ENCODE measurements at places on chromosomes 5 and 9.

DNA sequence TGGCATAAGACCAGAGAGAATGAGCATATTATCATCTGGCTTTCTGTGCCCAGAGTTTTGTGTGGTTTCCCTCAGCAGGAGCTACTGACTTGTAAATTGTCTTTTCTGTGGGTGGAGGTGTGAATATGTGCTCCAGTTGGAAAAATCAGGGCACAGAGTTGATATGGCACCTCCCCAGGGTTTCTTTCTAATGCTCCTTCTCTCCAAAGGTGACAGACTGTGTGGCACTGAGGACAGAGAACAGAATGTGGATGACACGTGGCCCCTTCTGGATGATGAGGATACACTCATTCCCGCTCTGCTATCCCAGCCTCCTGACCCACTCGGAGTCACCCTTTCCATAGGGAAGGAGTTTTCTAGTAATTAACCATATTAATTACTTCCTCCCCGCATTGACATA lies 221.0 kb downstream of the ICE1 start:
- no peak for DNase-seq

DNA sequence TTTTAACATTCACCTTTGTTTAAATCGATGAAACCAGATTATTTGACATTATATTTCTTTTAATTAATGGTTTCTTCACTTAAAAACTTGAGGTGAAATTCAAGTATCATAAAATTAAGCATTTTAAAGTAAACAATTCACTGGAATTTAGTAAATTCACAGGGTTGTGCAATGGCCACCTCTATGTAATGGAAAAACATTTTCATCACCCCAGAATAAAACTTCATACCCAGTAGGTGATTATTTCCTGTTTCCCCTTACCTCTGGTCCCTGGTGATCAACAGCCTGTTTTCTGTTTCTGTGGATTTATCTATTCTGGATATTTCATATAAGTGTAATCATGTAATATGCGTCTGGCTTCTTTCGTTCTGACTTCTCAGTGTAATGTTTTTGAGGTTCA lies 27.2 kb downstream of the HSPA4 start:
- no peak for DNase-seq

DNA sequence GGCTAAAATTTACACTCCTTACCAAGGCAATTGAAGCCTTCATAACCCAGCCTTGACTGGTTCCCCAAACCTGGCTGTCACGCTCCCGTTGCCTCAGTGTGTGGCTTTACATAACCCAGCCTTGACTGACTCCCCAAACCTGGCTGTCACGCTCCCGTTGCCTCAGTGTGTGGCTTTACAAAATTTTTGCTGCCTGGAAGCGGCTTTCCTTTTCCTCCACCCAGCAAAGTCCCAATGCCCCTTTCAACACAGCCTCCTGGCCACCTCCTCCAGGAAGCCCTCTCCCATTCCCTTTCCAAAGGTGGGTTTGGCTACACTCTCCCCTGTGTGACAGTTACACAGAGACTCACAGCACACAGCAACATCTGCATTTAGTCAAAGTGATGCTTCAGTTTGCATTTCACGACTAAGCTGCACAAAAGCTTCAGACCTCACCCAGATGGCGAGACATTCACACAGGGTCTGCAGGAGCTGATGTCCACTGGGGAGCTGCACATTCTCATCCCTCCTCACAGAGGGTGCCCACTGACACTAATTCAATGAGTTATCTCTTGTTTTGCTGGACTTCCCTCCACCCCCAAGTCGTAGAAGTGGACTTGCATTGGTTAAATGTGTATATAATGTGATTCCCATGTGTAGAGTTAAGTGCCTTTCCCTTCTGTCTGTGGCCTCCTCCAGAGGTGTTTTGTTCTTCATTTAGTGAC lies 156.6 kb upstream of the PHYKPL start:
- no peak for DNase-seq

GRCh38 chr9:127194881-127195713 lies 69.5 kb upstream of the GARNL3 start:
- no peak for DNase-seq

DNA sequence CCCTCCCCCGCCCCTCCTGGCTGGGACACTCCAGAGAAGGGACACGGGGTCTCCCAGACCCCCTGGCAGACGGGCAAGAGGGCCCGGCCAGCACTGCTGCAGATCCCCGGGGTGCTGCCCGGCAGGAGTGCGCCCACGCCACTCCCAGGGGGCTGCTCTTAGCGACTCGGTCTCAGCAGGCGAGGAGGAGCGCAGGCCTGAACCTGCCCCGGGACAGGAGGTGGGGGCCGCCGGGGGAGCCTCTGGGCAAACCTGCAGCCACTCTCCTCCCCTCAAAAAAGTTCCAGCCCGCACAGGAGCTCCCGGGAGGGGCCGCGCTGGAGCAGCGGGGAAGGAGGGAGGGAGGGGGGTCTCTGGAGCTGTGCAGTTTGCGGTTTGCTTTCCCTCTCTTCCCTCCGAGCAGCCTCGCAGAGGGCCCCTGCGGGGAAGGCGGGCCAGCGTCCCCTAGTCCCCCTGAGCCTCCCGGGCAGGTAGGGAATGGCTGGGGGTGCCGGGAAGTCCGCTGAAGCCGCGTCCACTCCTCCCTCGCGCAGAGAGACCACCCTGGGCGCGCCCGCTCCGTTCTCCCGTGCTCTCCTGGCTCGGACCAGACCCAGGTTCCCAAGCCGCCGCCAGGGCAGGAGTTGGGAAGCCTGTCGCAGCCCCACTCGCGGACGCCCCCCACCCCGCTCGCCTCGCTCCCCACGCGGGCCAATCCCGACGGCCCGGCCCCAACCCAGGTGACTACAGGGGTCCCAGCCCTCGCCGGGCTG lies 44.2 kb downstream of the NACC2 start:
- DNase-seq: no peak

- DNase-seq: no peak
Measured at GRCh38 chr5:57940236-57940635, 457.6 kb upstream of the ACTBL2 start.

DNA sequence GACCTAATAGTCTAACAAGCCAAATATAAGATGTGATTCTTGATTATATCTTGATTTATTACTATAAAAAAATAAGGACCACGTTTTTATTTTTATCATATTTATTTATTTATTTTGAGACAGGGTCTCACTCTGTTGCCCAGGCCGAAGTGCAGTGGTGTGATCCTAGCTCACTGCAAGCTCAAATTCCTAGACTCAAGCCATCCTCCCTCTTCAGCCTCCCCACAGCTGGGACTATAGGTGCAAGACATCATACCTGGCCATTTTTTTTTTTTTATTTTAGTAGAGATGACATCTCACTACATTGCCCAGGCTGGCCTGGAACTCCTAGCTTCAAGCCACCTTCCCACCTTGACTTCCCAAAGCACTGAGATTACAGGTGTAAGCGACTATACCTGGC lies 61.0 kb upstream of the LARP1 start:
- no peak for DNase-seq

GRCh38 chr9:135218331-135219225 lies 131.1 kb downstream of the OLFM1 start:
- no peak for DNase-seq

DNA sequence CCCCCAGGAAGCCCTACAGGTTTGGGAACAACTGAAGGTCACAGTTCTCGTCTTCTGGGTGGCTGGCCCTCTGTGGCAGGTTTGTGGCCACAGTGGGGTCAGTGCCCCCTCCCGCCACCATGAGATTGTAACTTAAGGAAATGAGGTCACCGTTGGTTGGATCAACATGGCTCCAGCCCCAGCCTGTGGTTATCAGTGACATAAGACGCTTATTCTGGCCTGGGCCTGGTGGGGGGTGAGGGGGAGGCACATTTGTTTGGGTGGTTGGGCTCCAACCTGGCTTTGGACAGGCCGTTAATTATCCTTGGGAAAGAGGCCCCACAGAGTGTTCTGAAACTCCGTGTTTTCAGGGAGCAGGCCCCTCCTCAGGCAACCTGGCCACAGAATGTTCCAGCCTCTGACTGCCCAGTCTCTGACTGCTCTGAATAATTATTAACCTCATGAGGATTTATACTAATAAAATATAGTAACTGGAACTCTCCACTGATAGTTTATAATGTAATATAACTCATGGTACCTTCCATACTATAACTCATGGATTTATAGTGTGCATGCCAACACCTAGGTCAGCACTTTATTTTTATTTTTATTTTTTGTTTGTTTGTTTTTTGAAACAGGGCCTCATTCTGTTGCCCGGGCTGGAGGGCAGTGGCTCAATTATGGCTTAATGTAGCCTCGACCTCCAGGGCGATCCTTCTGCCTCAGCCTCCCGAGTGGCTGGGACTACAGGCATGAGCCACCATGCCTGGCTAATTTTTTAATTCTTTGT lies 58.0 kb upstream of the RPL26L1 start:
- DNase-seq: no peak

DNA sequence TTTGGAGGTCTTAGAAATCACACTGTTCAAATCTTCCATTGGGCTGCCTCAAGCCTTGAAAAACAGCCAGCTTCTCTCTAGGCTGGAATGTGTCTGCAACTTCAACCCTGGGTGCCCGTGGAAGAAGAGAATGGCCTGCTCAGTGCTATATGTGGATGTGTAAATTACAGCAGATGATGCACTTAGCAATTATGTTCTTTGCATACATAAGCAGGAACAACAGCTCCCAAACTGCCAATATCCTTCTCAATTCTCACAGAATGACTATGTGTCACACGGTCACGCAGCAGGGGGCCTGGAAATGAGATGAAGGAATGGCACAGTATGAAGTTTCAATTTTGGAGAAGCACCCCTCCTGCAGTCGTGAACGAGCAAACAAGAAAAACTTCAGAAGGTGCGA lies 175.2 kb upstream of the SMARCA2 start:
- no peak for DNase-seq

DNA sequence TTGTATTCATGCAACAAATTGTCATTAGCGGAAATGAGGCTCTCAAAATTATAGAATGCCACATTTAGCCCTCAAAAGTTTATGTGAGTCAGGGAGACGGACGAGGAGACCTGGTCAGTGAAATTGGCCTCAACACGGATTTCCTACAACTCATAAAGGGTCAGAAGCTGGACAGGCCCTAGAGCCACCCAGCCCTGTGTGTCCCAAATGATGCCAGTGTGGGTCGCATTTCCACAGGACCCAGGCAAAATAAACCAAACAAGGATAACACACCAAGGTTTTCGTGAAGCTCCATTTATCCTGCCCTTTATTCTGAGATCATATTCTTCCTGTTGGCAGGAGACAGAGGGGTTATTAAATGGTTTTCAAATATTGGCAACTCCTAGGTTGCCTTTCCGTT lies 72.0 kb upstream of the COL5A1 start:
- no peak for DNase-seq

- DNase-seq: no peak
Measured at GRCh38 chr5:130035388-130035787, 131.1 kb downstream of the CHSY3 start.

DNA sequence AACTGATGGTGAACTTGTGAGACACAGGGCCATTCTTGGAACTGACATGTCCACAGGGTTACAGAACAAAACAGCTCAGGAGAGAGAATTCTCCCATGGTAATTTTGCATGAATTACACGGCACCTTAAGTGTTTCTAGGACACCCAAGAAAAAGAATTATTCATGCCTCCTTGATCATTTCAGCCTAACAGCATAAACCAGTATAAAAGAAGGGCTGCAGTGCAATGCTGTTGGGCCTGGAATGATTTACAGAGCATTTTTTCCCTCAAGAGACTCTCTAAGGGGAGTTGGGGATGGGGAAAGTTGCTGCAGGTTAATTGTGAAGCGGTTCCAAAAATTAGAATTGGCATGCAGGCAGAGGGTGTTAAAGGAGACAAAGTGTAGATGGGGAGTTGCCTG lies 136.4 kb upstream of the FBXL7 start:
- no peak for DNase-seq

GRCh38 chr5:57696825-57697570 lies 214.4 kb upstream of the ACTBL2 start:
- DNase-seq: no peak

DNA sequence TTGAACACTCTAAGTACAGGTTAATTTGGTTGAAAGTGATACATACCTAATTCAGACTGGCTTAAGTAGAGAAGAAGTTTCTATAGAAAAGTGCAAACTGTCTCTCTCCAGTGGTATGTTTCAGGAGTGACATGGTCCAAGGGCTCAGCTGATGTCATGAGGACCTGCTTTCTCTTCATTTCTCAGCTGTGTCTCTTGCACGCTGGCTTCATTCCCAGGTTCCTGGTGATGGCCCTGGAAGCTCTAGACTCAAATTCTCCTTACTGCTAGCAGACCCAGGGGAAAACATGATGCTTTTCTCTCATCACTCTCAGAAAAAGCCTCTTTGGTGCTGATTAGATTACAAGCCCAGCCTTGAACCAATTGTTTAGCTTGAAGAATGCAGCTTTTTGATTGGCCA lies 211.9 kb upstream of the CLINT1 start:
- no peak for DNase-seq

DNA sequence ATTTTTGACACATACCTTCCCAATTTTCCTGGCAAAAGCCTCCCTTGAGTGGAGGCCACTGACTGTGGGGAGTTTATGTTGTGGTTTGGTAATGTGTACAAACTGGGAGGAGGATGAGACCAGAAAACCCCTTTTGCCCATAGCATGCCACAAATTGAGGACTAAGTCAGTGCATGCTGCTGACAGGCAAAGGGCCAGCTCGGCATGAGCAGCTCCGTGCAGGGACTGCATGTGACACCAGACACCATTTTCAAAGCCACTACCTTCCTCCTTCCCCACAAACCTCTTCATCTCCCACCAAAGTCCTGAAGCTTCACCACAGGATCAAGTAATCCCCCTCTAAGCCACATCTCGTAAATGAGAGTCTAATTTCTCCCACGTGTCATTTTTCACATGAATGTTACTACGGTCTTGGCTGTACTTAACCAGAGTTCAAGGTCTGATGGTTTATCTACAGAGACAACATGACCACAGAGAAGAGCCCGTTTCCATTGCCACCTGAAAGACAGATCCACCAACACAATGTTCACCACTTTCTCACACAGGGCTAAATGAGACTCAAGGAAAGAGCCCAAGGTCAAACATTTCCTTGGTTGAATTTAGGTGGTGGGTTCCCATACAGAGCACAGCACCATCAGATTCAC lies 106.5 kb downstream of the NFIB start:
- DNase-seq: no peak

GRCh38 chr5:81544351-81545018 lies 150.6 kb upstream of the ACOT12 start:
- DNase-seq: no peak

DNA sequence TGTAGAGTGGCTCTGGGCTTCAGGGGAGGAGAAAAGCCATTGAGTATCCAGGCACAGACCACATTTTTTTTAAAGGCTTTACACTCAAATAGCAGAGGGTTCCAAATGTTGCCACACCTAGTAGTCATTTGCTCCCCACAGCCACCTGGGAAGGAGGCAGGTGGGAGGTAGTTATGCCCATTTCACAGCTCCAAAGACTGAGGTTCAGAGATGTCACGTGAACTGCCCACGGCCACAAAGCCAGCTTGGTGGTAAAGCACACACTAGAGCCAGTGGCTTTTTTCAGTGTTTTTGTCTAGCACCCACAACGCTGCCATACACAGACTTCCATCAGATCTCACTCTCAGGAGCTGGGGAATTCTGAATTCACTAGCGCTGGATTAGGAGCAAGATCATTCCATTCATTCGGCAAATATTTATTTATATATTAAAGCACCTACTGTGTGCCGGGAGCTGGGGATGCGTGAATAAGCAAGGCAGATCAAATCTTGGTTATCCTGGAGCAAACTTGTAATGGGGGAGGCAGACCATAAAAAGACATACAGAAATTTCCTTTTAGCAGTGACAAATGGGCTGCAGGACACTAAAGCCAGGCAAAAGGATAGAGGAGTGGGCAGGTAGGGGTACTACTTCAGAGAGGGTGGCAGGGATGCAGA lies 7.4 kb downstream of the WHRN start:
- DNase-seq: no peak
